NCI-H2081 (cell line): ENCODE measurements at places on chromosomes 6 and 20.

- DNase-seq: peak; percentile 2
Measured at GRCh38 chr6:45900808-45901752, 114.6 kb downstream of the CLIC5 start.

- no peak for DNase-seq
Measured at GRCh38 chr6:36805917-36806316, 33.3 kb downstream of the CPNE5 start.

DNA sequence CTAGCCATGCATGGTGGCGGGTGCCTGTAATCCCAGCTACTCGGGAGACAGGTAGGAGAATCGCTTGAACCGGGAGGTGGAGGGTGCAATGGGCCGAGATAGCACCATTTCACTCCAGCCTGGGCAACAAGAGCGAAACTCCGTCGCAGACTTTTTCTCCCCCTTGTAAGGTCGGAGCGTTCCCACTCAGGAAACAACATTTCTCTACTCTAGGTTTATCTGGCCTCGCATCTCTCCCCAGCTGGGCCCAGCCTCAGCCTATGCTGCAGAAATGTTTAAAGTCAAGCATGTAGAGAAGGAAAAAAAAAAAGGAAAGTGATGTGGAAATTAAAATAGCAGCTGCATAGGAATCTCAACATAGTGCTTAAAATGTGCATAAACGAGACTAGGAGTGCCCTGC lies 172.3 kb downstream of the TRIM27 start:
- DNase-seq: no peak

- no peak for DNase-seq
Measured at GRCh38 chr20:52425701-52426100, 234.1 kb upstream of the ZFP64 start.

GRCh38 chr6:31525932-31526591 lies 2.7 kb upstream of the MCCD1 start:
- no peak for DNase-seq

- DNase-seq: no peak
Measured at GRCh38 chr20:62211216-62211615, 8.9 kb downstream of the HRH3 start.

DNA sequence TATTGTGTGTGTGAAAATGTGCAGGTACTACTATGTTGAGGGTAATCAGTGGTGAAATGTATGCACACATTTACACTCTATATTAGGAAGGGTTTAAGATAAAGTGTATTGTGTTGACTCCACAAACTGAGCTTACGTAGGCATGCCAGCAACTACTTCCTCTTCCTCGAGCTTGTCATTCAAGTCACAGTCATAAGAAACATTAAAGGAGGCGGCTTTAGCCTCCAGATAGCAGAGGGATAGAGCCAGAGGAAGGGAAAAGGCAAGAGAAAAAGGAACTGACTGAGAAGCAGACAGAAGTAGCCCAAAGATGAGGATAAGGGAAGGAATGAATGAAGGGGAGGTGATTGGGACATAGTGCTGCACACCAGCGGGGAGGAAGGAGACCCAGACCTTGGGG lies 55.2 kb downstream of the SMLR1 start:
- no peak for DNase-seq

DNA sequence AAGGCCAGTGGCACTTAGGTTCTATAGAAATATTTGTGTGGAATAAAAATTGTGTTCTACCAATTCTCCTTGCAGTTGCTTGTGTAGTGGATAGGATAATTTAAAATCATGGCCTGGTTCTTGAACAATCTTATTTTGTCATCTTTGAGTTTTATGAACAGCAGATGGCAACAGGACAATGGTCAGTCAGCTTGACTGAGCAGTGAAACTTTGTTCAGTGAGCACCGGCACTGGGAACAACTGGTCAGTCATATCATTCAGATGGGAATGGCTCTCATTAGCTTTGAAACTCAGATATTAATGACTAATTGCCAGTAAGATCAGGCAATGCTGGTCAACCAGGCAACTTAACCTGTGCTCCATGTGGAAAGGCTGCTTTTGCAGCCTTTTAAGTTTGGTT lies 129.2 kb downstream of the BCKDHB start:
- no peak for DNase-seq

- no peak for DNase-seq
Measured at GRCh38 chr20:50628853-50629669, 62.3 kb downstream of the RIPOR3 start.

- no peak for DNase-seq
Measured at GRCh38 chr6:56640374-56640773, 2.3 kb downstream of the DST start.

GRCh38 chr20:58308290-58308679 lies 1.2 kb upstream of the RAB22A start:
- no peak for DNase-seq

DNA sequence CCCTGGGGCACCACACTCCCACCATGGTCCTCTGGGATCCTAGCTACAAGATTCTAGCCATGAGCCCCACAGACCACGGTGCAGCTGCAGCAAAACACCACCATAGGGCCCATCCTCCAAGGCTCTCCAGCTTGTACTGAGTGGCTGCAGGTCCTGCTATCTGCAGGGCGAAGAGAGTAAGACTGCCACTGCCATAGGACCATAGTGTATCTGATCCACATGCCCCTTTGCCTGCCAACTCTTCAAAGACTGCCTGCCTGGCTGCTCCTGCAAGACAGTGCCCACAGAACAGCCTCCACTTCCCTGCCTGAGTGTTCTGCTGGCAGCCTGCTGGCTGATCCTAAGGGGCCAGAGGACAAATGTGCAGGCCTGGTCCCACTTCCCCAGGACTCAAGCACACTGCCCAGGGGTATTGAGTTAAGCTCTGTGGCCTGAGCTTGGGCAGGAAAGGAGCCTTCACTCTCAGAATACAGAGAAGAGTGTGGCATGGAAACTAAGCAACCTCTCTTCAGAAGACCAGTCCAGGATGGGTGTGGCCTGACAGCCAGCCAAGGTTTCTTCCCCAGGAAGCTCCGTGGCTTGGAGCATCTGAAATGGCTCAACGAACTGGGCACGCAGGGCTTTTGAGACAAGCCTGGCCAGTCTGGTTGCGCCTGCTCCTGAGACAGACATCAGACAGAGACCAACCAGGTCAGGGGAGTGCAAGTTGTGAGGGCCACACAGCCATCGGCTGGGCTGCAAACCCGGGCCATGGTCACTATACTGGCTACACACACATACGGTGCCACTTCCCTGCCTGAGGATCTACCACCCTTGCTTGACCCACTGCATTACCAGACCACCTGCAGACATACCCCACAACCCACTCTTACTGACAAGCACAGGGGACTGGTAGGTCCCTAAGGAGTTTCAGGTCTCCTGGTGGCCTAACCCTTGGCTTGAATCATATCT lies 54.5 kb downstream of the RNGTT start:
- DNase-seq: no peak

GRCh38 chr6:125519367-125519766 lies 217.6 kb upstream of the HDDC2 start:
- DNase-seq: no peak

- peak; percentile 65 for DNase-seq
Measured at GRCh38 chr6:6696867-6697531, 108.5 kb downstream of the LY86 start.

GRCh38 chr6:42370323-42370985 lies 81.3 kb downstream of the TRERF1 start:
- DNase-seq: no peak

GRCh38 chr6:19477563-19477962 lies 359.6 kb upstream of the ID4 start:
- DNase-seq: no peak

GRCh38 chr20:59804871-59805665 lies 128.4 kb downstream of the SYCP2 start:
- no peak for DNase-seq

- no peak for DNase-seq
Measured at GRCh38 chr6:3625149-3625979, 126.1 kb downstream of the PXDC1 start.

GRCh38 chr6:129875610-129876520 lies 14.8 kb upstream of the TMEM244 start:
- no peak for DNase-seq

GRCh38 chr6:55875400-55875799 lies at the start of gene BMP5:
Gene BMP5, minus strand, starts transcription at chr6:55875590. Its CDS starts 725 bp downstream, at chr6:55874865.
- no peak for DNase-seq

DNA sequence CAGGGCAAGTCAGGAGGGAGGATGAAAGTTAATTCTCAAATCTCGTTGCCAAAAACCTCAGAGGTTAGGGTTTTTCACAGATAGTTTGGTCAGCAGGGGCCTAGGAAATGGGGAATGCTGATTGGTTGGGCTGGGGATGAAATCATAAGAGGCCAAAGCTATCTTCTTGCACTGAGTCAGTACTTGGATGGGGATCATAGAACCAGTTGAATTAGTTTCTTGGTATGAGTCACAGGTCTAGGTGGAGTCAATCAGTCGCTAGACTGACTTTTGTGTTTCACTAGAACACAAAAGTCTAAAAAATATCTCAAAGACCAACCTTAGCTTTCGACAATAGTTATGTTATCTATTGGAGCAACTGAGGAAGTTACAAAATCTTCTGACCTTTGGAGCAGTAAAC lies 368.5 kb downstream of the TBC1D32 start:
- no peak for DNase-seq

DNA sequence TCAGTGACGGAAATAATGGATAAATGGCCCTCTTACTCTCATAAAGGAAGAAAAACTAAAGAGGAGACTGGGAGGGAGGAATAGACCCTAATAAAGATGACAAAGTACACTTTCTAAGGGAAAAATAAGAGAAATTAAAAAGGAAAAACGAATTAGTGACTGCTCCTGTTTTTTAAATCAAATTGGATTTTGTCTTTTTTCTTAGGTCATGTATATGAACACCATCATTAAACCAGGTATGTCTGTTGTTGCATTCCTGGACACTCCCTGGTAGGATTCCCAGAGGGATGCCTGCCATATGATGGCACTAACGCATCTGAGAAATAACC lies 59.4 kb upstream of the BTN3A2 start:
- DNase-seq: no peak

GRCh38 chr6:149212892-149213801 lies 104.4 kb upstream of the TAB2 start:
- no peak for DNase-seq
